ENCODE measurements at places on chromosomes 12 and 14. TPM values are rescaled to one million over a fixed set of nuclear protein-coding genes. Genes with fewer than 3 reads are reported as not detected.

GRCh38 chr12:124273630-124274029 lies 21.3 kb upstream of the RFLNA start:
- H3K27ac ChIP-seq, result no peak overlapping the region
- H3K4me1 ChIP-seq, result no peaks in the 10 kb centered on the region
- peak; percentile 37 for DNase-seq
- no peak overlapping the region for H3K4me3 ChIP-seq
- no peaks in the 10 kb centered on the region for H3K27me3 ChIP-seq

GRCh38 chr12:62711631-62712241 lies 223.2 kb downstream of the PPM1H start:
- no peak overlapping the region for H3K4me3 ChIP-seq
- H3K4me1 ChIP-seq, result no peaks in the 10 kb centered on the region
- no peaks in the 10 kb centered on the region for H3K27me3 ChIP-seq
- no peaks in the 10 kb centered on the region for H3K36me3 ChIP-seq
- H3K27ac ChIP-seq, result no peak overlapping the region

Gene FOXM1
- 60.0 TPM for total RNA-seq

GRCh38 chr12:105271364-105271763 lies 35.4 kb upstream of the APPL2 start:
- H3K4me1 ChIP-seq, result no peaks in the 10 kb centered on the region
- no peak overlapping the region for H3K4me3 ChIP-seq
- no peak for DNase-seq
- no peaks in the 10 kb centered on the region for H3K36me3 ChIP-seq
- H3K27me3 ChIP-seq, result no peaks in the 10 kb centered on the region

DNA sequence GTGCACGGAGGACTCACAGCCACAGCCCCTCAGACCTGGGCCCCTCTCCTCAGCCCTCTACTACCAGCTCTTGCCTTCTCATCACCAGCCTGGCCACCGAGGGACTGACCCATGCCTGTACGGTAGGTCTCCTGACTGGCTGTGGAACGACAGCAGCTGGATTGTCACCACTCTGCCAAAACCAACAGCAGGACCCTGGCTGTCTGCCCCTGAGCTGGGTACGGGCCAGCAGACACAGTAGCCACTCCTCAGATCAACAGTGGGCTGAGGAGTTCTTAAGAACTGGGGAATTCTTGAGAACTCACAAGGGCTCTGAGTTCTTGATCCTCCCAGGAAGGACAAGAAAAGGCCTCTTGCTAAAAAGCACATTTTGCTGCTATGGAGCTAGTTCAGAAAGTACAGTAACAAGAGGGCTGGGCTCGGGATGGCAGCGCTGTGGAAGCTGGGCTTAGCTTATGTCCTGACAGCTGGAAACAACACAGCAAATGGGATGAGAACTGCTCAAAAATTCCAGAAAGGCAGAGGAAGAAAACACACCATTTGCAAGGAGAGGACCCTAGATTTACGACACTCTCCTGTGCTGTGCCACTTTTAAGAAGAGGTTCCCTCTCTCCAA lies 176.4 kb downstream of the ANO2 start:
- H3K4me1 ChIP-seq, result no peaks in the 10 kb centered on the region
- DNase-seq, result no peak
- no peaks in the 10 kb centered on the region for H3K27me3 ChIP-seq
- no peaks in the 10 kb centered on the region for H3K36me3 ChIP-seq

DNA sequence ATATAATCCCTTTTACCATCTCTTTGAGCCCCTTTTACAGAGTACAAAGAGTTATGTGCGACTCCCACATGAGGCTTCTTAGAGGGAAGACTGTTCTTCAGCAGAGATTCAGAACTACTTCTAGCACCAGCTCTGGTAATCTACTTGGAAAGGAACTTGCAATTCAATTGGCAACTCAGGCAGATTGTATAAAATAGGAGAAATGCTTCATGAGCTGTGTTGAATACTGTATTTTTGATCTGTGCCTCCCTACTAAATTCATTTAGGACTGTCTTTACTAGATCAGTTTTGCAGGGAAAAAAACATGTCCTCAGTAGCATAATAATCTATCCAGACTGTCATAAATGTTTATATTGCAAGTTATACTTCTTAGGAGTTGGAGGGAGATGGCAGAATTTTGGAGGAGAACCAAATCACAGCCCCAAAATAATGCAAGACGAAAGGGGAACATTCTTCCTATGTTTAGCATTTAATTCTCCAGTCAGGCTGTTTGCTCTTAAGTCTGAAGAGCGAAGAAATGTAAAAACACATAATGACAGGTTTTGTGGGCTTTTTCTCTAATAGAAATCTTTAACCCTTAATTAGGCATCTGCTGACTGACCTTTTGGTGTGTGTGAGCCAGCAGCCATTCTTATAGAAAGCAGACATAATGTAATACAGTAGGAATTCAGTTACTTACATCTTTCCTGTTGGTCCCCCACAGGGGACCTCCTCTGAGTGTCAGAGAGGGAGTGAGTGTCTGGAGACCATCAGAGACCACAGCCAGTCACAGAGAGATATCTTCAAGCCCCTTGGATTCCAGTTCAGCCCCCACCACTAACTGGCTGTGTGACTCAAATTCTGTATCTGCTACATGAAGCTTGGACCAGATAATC lies 3.9 kb downstream of the ANO4 start:
- no peak overlapping the region for H3K4me3 ChIP-seq
- no peaks in the 10 kb centered on the region for H3K36me3 ChIP-seq
- no peak for DNase-seq
- no peak overlapping the region for H3K27ac ChIP-seq
- H3K27me3 ChIP-seq, result peaks cover 2% of the 10 kb centered on the region

DNA sequence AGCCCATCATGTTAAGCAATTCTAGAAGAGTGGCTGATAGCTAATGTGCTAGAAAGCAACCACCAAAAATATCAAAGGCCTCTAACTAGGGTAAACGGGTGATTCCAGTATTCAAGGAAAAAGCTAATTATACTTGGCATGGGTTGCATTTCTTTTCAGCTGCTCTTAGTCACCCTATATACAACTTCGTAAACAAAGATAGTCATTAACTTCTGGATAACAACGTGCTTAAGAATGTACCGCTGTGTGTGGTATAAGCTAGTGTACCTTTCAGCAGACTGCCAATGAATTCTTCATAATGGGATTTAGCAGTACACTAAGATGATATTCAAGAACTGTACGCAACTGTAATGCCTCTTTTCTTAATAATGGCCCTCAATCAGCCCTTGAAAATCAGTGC lies 42.2 kb upstream of the SLC6A13 start:
- no peaks in the 10 kb centered on the region for H3K27me3 ChIP-seq
- H3K4me1 ChIP-seq, result no peaks in the 10 kb centered on the region
- DNase-seq, result no peak
- H3K36me3 ChIP-seq, result peaks cover 26% of the 10 kb centered on the region
- no peak overlapping the region for H3K4me3 ChIP-seq

DNA sequence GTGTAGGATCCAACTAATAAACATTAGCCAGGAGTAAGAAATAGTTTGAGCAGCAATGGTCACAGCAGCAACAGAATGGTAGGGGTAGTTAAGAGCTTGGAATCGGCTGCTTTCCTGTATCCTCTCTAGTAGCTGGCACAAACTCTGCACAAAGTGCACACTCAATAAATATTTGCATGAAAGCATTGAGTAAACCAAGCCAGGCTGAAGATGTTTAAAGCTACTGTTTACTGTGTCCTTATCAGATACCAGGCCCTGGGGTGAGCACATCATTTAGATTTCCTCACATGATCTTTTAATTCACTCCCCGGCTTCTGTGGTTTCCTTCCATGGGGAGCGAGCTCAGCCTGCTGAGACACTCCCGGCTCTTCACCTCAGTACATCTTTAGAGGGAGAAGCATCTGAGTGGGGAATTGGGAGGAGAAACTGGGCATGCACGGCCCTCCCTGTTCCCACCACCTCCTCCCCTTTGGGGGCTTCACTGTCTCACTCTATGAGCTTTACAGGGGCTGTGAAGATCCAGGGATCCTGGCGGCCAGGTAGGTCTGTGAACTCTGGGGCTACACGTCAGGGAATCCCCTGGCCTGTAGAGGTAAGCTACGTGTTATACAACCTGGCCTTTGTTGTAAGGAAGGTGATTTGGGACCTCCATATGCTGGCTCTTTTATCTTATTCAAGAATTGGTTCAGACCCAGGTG lies 107.2 kb upstream of the VASH1 start:
- H3K36me3 ChIP-seq, result no peaks in the 10 kb centered on the region
- no peak overlapping the region for H3K4me3 ChIP-seq
- no peak for DNase-seq
- no peaks in the 10 kb centered on the region for H3K4me1 ChIP-seq
- no peak overlapping the region for H3K27ac ChIP-seq
- no peaks in the 10 kb centered on the region for H3K27me3 ChIP-seq

- H3K36me3 ChIP-seq, result no peaks in the 10 kb centered on the region
- peaks cover 15% of the 10 kb centered on the region for H3K4me1 ChIP-seq
- peak; percentile 61 for DNase-seq
- H3K27ac ChIP-seq, result peak overlapping the region; percentile 68
These were observed 21.8 kb upstream of the EGLN3 start for GRCh38 chr14:33972583-33973081.

DNA sequence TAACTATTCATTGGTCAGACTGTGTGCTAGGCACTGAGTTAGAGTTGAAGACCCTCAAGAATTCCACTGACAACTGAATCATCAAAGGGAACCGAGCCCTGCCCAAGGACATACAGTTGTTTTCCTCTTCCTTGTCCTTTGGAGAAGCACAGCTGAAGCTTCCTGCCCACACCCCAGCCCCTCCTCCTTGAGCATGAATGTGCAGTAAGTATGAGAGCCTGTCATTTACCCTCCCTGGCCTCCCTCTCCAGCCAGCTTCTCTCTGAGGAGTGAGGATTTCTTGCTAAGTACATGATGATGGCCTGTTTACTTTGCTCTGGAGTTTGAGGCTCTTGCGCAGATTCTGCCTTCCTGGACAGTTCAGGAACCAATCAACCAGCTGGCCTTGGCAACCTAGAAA lies 235.2 kb downstream of the CACNA1C start:
- H3K4me3 ChIP-seq, result no peak overlapping the region
- H3K27me3 ChIP-seq, result no peaks in the 10 kb centered on the region
- no peaks in the 10 kb centered on the region for H3K36me3 ChIP-seq
- H3K27ac ChIP-seq, result no peak overlapping the region
- DNase-seq, result no peak
- H3K4me1 ChIP-seq, result no peaks in the 10 kb centered on the region

Data from GM12878 (cell line).